T-helper 1 cell (primary cell): ENCODE measurements at places on chromosomes 3 and 15.
A peak's percentile ranks its signal among the peaks of the same experiment; 100 is the strongest.

GRCh38 chr3:32685543-32686185 is 676 bp downstream of the CNOT10 start:
- no peak for DNase-seq

DNA sequence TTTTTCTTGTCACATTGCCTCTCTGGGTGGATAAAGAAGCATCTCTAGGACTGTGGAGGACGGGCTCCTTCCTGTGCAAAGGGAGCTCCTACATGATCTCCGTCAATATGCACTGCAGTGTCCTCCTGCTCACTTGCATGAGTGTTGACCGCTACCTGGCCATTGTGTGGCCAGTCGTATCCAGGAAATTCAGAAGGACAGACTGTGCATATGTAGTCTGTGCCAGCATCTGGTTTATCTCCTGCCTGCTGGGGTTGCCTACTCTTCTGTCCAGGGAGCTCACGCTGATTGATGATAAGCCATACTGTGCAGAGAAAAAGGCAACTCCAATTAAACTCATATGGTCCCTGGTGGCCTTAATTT is 478 bp downstream of the GPR15 start:
- peak; percentile 44 for DNase-seq

GRCh38 chr3:171190668-171191067 is 164.1 kb upstream of the SLC2A2 start:
- DNase-seq = no peak

- DNase-seq = no peak
Measured at GRCh38 chr15:62426387-62426956, 261.4 kb upstream of the C2CD4B start.

DNA sequence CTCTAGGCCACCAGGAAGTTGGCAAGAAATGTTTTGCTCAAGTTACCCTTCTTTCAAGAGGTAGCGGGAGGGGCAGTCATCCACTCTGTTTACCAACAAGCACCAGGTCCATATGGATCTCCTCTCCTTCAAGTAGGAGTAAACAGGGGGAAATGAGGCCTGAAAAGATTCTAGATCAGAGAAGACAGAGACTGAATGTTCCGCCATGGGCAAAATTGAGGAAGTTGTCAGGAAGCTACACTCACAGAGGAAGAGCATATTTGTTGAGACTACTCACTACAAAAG is 81.6 kb downstream of the KLF15 start:
- no peak for DNase-seq

DNA sequence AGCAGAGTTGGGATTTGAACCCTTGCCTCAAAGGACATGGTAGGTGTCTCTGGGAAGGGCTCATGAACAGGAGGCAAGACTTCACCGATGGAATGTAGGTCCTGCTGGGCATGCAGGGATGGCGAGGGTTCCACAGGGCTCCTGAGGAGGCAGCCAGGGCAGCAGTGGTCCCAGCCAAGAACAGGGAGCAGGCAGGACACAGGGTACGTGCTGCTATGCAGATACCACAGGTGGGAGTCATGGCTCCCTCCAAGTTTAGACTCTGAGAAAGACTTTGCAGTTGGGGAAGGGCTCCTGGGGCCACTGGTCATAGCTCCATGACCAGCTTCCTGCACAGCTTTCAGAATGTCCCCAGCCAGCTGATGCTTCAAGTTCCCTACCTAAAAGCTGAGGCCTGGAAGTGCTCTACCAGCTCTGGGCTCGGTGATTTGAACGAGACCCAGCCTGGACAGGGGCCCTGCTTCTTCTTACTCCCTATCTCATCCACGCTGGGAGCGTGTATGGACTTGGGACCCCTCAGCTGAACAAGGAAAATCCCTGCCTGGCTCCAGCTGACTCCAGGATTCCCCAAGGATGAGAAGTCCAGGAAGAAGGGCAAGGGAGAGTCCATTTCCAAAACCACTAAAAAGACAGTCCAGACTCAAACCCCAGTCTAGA is 747 bp downstream of the MYL3 start:
- DNase-seq = no peak

GRCh38 chr15:40847223-40847961 is 3.5 kb downstream of the SPINT1 start:
- DNase-seq = no peak

GRCh38 chr15:47206358-47206978 is 510.8 kb upstream of the SEMA6D start:
- no peak for DNase-seq

DNA sequence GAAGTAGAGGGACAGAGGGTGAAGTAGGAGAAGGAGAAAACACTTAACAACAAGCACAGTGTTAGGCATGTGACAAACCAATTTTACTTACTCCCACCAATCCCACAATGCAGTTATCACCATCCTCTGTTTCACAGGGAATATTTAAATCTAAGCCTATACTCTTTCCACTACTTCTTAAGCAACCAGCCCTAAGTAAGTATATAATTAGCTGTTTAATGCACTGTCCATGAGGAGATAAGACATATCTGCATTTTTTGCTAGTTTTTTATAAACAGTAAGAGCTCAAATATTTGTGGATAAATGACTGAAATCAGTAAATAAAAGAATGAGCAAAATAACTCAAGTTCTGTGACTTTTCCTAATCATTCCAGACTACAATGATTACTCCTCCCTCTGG is 62.7 kb downstream of the GSK3B start:
- DNase-seq = no peak

DNA sequence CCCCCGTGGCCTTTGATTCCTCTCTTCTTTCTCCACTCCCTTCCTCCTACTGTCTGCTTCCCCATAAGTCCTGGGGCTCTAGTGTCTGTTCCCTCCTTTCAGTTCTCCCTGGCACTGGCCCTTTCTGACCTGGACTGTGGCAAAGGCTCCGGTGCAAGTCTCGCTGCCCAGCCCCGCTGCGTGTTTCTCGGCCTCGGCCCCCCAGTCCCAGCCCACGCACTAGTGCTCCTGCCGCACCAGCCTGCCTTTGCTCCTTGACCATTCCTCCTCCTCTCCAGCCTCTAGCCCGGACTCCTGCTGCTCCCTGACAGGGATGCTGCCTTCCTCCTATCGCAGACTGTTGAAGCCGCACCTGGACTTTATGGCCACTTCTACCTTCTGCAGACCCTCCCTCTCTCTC is 2.1 kb downstream of the TM6SF1 start:
- DNase-seq = no peak

DNA sequence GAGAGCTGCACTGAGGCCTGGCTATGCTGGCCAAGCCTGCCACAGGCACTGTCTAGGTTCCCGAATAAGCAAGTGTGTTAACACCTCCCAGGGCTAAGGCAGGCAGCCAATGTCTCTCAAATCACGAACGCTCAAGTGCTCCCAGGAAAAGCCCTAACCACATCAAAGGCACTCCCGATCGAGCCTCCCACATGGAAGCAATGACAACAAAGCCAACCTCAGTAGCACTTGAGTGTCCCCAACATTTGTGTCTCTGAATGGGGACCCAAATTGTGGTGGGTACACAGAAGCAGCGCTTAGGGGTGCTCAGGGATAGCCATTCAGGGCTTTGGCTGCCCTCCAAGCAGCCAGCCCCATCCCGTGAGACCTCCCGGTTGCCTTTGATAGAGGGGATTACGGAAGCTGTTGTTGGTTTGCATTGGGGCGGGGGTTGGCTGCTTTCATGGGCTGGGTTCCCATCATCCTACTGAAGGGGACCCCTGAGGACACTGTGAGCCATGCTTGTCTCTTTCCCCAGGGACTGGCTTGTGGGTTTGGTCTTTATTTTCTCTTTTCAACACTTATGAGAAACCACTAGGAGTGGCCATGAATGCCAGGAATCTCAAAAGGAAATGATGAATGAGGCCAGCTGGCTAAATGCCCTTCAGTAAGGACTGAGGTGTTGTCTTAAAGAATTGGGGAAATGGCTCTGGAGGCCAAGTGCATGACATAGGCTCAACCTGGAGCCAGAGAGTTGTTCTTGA is 234.1 kb upstream of the FEZF2 start:
- no peak for DNase-seq

- no peak for DNase-seq
Measured at GRCh38 chr3:27097182-27097581, 272.0 kb downstream of the NEK10 start.

DNA sequence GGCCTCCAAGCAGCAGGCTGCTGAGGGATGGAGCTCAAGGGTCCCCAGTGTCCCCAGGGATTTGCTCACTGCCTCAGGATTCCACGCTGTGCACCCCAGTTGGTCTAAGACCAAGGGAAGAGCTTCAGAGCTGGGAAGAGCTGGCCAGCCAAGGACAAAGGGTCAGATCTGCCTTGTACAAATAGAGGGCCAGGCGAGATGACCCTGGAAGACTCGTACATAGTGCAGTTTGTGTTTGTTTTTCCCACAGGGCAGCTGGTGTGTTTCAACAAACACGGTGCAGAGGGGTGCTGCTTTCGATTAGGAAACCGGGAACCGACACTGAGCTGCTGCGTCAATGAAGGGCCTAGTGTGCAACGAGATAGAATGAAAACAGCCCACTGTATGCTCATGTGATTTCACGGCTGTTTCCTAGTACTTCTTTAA is 56.1 kb upstream of the TRPM1 start:
- DNase-seq = no peak

DNA sequence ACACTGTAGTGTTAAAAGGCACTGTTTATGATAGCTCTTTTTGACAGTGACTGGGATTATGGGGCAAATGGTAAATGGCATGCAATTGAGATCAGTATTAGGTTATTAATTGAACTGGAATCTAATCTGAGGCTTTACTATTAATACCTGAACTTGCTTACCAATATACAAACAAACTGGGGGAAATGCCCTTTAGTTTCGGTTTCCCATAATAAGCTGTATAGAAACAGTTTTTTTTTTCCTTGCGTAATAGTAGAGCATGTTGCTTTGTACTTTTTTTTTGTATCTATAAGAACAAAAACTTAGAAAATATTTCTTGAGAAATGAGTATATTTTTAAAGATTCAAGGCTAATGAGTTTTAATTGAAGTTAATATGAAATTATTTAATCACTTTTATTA is 95.0 kb downstream of the FNDC3B start:
- DNase-seq = peak; percentile 63

- DNase-seq = no peak
Measured at GRCh38 chr15:99137877-99138276, 33.0 kb downstream of the SYNM start.

- DNase-seq = no peak
Measured at GRCh38 chr15:87326269-87326668, 930.3 kb downstream of the NTRK3 start.
